ENCODE measurements at places on chromosomes 1 and 21.

DNA sequence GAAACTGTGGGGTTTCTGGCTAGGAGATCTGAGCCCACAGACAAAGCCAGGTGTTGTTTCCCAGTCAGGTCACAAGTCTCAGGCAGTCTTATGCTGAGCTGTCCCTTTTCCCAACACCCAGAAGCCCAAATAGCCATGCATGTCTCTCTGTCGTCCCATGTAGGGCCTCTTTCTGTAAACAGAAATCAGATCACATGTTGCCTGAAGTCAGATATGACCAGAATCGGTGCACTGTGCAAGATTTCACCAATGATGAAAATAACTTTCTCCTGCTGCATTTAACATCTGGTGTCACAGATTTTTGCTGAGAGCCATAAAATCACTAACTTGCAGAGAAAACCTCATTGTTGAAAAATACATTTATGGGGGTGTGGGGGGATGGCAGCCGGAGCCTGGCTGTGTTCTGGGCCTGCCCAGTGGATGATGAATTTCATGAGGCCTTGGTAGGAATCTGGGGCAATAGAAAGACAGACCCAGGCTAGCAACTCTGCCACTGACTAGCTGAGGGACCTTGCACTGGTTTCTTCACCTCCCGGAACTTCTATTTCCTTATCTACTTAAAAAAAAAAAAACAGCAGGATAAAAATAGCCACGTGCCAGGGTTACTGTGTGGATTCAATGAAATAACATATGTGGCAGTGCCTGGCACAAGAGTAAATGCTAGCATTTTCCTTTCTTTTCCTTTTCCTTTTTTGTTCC, 158.8 kb upstream of the NFIA start:
- DNase-seq = no peak

DNA sequence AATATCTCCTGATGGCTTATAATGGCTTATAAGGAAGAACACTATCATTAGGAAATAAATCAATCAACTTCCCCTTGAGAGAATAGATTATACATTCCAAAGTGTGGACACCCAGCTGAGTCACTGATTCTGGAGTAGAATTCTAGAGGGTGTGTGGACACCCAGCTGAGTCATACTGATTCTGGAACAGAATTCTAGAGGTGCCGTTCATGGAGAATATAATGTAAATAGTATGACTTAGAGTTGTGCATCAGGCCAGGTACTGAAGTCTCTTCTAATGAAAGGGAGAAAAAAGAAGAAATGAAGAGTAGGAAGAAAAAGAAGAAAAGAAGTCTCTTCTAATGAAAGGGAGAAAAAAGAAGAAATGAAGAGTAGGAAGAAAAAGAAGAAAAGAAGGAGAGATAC, 2.4 kb upstream of the USP33 start:
- DNase-seq = no peak

GRCh38 chr1:35725596-35725995, 6.9 kb upstream of the C1orf216 start:
- DNase-seq = no peak

DNA sequence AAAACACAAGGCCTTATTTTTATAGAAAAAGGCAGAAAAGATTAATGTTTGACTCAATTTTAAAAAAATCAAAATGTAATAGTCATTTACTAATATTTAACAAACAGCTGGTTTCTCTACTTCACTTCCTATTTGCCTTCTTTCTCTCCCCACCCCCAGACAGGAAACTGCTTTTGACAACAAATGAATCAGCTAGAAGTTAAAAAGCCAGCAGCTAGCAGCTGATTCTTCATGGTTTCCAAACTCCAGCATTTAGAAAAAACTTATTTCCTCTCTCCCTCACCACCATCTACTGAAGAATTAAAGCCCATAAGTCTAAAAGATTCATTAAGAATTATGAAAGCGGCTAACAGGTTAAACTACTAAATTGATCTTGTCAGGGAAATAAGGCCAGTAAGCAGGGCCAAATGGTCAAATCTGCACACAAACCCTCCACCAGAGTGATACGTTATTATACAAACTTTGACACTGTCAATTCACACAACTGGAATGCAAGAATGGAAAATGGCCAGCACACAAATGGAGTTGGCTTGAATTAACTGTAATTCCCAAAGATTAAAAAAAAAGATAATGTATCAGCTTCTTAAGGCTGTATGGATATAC, 4.0 kb downstream of the WDR26 start:
- no peak for DNase-seq

- peak; percentile 72 for DNase-seq
Observed at GRCh38 chr21:45378258-45378966, 26.6 kb upstream of the COL18A1 start.

DNA sequence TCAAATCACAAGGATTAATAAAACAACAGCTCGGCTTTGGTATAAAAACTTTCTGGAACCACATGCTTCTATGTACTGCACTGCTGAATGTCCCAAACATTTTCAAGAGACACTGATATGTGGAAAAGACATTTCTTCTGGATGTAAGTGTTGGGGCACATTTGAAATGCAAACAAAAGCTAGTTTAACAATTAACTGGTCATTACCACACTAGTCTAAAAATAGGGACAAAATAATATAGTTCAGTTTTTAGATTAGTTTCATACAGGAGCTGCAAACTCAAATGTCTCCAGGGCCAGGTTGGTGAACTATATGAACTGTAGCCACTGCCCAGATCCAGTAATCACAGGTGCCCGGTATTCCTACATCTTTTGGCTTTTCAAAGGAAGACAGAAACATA, 3.2 kb downstream of the IL23R start:
- DNase-seq = no peak
